Myocyte (in vitro differentiated cells): ENCODE measurements at places on chromosomes 6 and 20.

GRCh38 chr20:46351357-46352058 lies 43.2 kb upstream of the CDH22 start:
- DNase-seq: peak; percentile 22

DNA sequence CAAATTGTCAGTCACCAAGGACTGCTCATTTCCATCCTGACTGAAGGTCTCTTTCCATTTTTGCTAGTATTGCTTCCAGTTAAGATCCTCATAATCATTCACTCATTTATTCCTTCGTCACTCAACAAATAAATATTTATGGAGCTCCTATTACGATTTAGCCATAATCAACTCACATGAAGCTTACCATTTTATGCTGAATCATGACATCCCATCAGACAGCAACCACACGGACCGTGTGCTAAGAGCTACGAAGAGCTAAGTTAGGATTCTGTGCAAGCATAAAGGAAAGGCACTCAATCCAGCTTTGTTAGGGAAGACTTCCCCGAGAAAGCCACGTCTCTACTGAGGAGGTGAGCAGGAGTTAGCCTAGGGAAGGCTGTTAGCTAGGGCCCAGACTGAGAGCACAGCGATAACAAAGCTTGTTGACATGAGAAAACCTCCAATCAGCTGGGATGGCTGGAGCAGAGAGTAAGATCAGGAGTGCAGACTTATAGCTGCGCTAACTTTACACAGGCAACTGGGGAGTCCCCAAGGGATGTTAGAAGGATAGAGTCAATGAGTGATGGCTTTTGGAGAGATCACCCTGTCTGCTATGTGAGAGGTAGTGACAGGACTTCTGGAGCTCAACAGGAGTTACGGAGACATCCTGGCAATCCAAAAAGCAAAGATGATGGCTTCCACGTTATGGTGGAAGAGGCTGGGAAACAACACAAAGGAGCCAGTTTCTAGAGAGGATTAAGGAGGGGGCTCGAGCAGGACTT lies 2.6 kb upstream of the GID8 start:
- no peak for DNase-seq

GRCh38 chr20:57601737-57602136 lies 18.5 kb downstream of the ZBP1 start:
- no peak for DNase-seq

DNA sequence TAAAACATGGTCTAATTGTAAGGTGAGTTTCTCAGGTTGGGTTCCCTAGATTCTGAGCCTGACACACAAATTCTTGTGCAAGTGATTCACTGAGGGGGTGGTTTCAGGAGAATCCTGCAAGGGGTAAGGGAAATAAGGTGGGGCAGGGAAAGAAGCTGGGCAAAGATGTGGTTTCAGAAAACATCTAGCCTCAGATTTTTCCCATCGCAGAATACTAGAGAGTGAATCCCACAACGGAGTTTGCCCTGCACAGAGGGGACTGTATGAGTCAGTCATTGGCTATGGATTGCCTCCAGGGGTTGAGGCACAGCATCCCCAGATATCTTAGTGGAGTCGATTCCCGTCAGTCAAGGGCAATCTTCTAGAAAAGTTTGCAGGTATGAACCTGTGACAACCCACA lies 65.2 kb downstream of the PRL start:
- peak; percentile 15 for DNase-seq

- no peak for DNase-seq
Observed at GRCh38 chr20:46872328-46873211, 22.1 kb upstream of the EYA2 start.

DNA sequence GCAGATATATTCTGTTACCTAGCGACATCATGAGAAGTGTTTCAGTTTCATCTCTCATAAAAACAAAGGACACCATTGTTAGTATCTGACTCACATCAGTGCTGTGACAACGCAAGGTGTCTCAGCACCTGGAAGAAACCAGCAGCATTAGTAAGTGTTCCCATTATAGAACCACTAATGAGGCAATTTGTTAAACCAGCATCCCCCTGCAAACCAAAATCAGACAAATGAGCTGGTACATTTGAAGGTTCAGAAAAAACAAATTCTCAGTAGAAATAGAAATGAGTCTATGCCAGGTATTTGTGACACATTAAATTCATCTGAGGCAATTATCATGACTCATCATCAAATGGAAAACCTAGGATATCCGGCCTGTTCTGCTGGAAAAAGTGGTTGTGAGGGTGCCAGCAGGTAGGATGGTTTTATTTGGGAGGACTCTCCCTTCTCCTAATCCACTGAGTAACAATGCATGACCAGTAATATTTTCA lies 151.7 kb downstream of the TMEM200A start:
- DNase-seq: no peak

DNA sequence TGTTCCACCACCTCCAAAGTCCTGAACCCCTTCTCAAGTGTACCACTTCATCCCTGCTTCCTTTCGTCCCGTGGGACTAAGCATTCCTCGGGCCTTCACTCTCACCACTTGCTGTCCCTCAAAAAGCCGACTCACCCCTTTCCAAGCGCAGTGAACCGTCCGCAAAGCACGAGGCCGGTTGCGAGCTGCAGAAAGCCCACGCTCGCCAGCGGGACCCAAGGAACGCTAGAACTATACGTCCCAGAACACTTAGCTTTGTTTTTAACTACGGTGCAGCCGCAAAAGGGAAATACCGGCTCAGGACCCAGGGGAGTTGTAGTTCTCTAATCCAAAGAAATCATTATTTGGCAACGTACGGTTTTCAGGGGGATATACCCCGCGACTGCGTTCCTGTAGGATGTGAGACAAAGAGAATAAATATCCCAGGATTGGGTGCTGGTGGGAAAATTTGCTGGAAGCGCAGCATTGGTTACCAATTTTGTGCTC lies 416 bp upstream of the POLR1H start:
- DNase-seq: peak; percentile 64

- no peak for DNase-seq
Observed at GRCh38 chr20:10718661-10719060, 44.9 kb upstream of the JAG1 start.

GRCh38 chr6:10205120-10205519 lies 209.8 kb downstream of the TFAP2A start:
- no peak for DNase-seq

- DNase-seq: no peak
Observed at GRCh38 chr6:45822246-45822812, 193.3 kb downstream of the CLIC5 start.

DNA sequence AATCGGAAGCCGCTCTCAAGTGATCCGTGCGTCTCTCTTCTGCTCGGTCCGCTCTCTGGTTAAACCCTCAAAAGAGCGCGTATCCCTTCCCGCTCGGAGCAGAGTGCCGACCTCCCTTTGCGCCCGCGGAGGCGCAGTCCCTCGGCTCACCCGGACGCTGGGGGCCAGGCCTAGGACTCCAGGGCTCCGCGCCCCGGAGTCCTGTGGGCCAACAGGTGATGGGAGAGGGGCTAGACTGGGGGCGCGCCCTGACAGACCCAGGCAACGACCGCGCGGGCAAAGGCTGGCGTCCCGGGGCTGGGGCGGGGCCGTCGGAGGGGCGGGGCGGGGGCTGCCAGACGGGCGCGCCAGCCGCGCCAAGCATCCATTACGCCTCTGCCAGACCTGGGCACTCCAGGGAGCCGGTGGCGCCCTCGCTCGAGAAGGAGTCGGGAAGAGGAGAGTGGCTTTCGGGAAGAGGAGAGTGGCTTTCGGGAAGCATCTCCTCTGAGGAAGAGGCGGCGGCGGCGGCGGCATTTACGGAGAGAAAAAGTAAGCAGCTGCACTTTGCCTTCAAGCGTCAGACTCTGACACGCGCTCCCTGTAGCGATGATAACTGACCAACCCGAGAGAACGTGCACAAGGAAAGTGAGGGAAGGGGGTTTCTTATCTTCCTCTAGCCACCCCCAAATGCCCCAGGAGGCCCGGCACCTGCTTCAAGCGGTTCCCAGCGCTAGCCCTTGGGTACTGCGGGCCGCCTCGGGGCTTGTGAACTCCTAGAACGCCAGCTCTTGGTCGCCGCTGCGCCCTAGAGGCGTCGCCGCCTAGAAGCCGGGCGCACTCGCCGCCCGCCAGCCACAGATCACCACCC lies 2.6 kb downstream of the EPHA7 start:
- peak; percentile 80 for DNase-seq

- DNase-seq: no peak
Observed at GRCh38 chr6:162069995-162070394, 657.6 kb downstream of the PRKN start.

DNA sequence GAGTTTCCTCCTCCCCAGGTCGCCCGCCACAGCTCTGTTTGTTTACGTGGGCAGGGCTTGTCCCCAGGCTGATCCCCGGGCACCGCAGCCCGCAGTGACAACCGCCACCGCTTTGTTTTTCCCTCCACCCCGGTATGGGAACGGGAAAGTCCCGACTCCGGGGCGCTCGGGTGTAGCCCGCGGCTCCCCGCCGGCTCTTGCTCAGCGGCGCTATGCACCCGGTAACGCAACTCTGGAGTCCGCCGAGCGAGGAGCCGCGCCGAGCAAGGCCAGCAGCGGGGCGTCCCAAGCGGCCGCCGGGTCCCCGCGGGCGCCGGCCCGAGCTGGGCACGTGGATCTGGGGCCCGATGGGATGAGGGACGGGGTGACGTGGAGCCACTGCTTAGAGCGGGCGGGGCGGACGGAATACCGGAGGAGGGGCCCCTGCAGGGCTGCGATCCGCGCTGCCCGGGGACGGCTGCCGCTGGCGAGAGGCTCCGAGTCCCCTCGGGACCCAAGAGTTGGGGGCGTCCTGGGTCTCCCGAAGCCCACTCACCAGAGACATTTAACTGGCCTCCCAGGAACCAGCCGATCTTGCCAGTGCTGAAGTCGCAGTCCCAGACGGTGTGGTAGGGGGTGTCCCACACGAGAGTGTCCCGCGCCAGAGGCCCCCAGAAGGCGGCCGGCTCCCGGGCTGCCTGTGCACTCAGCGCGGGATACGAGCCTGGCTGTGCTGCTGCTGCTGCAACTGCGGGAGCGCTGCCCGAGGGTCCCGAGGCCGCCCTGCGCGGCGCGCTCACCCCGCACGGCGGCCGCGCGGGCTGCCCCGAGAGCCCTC lies 497 bp downstream of the ACSS1 start:
- DNase-seq: peak; percentile 47

- peak; percentile 95 for DNase-seq
Observed at GRCh38 chr6:6008648-6009421, 2.1 kb upstream of the NRN1 start.

DNA sequence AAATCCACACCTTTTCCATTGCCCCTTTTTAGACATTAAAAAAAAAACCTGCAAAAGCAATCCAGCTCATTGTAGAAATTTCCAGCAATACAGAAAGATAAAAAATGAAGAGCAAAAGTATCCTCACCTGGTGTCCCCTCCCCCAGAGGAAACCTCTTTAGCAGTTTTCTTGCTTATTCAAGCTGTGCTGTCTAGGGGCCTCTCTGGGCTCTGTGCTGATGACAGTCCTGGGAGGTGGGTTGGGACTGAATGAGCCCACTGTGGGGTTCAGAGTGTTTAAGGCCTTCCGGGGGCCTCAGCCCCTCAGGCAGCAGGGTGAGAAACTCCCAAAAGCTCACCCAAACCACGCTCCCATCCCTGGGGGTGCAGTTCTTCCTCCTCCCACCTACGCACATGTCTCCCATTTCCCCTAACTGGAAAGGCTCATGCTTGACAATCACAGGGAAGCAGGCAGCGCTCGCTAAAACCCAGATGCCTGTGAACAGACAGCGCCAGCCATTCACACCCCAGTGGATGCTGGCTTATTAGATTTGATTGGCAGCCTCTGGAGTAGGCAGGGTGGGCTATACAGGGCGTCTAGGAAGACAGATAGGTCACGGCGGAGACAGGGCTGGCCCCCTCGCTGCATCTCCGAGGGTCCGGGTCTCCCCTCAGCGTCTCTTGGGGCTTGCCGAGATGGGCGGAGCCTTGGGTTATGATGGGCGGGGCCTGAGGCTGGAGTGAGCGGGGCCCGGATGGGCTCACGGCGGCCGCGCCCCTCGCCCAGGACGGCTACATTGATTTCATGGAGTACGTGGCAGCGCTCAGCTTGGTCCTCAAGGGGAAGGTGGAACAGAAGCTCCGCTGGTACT lies 4.6 kb downstream of the GUCA1A start:
- DNase-seq: no peak

GRCh38 chr6:43630980-43631619 lies 2.0 kb upstream of the GTPBP2 start:
- no peak for DNase-seq
